ENCODE measurements at places on chromosomes 13 and 19.
A peak's percentile ranks its signal among the peaks of the same experiment; 100 is the strongest.

- DNase-seq: no peak
Measured at GRCh38 chr13:97136418-97136817, 85.7 kb upstream of the MBNL2 start.

- peak; percentile 72 for DNase-seq
Measured at GRCh38 chr13:90686442-90686841, 661.0 kb upstream of the MIR17HG start.

GRCh38 chr13:73168953-73169401 is 110.2 kb downstream of the KLF5 start:
- DNase-seq: no peak

DNA sequence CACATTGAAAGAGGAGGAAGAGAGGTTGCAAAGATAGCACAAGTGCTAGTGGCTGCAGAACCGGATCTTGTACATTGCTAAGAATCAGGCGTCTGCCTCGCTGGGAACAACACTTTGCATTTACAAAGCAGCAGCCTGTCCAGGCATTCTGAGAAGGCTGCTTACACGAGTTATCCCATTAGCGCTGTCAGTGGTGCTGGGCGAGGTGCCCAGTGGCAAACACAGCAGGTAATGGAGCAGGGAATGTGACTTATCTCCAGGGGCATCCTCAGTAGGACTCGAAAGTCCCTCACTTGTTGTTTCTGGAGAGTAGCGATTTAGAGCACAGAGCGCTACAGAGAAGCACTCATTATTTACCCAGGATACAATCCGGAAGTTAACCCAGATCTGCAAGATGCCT is 209.6 kb downstream of the OLFM4 start:
- DNase-seq: no peak

- DNase-seq: peak; percentile 97
Measured at GRCh38 chr13:113758651-113759524, at the start of gene TMEM255B. TMEM255B (plus strand) TSS chr13:113759226; CDS start chr13:113759270, 44 bp downstream.

DNA sequence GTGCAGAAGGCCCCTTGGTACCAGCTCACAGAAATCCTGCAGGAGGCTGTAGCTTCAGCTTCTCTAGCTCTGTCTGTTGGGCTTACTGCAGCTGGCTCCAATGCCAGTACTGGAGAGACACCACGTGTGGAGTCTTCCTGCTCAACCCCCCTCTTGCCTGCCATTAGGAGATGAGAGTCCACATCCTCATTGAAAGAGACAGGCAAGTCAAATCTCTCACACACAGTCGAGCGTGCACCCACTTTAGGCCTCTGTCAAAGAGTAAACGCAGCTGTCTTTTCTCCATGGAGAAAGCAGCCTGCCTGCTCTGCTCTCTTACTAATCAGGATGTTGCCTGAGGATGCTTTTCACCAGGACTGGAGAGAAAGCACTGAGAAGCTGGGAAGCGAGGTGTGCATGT is 523.0 kb upstream of the NBEA start:
- no peak for DNase-seq

- no peak for DNase-seq
Measured at GRCh38 chr13:24865163-24865953, 101.4 kb downstream of the RNF17 start.

DNA sequence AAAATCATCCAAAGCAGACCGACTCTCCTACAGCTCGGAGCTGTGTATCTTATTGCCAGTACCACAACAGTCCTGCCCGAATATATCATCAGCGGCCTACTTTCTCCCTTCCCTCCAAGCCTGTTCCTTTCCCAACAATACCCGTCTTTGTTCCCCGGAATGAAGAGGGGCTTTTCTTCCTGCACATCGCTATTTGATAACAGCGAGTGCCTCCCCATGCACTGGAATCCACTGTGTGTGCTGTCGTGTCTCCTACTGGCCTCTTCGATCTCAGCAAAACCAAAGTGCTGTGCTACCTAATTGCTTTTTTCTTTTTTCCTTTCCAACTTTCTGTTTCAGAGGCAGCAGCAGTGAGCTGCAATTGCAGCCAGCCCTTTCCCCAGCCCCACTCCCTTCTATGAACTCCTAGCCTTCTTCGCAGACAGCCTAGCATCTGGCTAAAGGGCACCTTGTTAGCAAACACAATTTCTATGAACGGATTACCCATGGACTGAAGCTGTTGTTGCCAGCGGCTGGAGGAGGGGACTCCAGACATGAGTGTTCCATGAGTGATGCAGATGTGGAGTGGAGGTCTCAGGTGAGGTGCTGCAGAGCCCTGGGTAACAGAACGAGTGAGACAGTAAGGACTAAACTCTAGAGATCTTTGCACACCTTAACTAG is 43.4 kb downstream of the EFNB2 start:
- DNase-seq: no peak

DNA sequence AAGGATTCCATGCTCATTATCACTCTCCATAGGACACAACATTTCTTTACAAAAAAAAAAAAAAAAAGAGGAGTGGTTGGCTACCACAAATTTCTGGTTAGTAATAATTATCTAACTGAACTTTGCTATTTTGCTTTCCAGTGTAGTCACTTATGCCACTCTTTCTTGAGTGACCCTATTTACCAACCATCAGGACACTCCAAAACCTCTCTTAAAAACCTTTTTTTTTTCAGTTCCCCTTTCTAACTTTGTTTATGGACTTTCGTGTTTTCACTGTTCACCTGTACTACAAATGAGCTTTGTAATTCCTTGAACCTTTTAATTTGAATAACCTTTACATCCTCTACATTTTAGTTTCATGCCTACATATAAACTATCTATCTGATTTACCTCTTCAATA is 686.5 kb upstream of the PCDH9 start:
- no peak for DNase-seq

DNA sequence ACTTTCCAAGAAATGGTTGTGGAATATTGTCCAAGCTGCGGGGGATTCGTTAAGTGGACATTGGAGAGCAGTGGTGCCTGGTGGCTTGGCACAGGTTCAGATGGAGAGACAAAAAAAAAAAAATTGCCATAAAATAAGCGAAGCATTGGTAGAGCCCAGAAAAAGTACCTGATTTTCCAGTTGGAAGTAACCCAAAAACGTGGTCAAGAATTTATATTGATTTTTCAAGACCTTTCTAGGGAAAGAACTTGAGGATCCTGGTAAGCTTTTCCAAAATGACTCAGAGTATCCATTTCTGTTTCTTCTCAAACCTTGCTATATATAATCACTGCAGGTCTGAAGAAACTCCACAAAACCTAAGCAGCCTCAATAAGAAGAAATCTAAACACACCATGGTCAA is 94.6 kb downstream of the ING1 start:
- DNase-seq: no peak

DNA sequence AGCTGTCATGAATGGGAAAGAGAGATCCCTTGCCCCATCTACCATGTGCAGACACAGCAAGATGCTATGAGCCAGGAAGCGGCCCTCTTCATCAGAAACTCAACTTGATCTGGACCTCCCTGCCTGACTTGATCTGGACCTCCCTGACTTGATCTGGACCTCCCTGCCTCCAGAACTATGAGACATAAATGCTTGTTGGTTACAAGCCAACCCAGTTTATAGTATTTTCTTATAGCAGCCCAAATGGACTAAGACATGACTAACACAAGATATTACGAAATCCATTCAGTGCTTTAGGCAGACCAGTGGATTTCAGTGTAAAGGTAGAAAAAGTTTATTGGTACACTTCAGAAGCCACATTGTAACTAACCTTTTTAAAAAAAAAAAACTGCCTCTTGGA is 15.6 kb downstream of the PCID2 start:
- peak; percentile 42 for DNase-seq

GRCh38 chr13:89136678-89137077 is 1465.5 kb downstream of the SLITRK5 start:
- DNase-seq: no peak

DNA sequence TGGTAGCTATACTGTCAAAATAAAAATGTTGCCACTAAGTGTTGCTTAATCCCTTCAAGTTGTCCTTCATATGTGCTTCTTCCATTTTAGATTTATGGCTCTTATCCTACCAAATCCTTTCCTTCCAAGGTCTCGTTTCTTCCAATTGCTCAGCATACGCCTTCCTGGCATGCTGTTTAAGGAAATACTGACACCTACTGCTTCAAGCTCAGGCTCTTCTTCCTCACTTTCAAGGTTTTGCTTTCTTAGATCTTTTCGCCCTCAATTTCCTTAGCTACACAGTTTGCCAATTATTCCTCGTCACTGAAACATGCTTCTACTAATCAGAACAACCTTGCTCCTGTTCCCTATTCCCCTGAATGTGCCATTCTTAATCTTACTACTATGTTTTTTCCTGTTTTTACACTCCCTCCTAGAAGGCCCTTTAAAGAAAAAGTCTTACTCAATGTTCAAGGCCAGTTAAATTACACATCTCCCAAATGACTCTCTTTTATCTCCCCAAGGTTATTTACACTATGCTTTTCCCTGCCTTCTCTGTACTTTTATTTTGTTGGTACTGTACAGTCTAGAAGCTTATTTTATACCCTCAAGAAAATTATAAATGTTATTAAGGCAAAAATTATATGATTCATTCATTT is 343.1 kb downstream of the MZT1 start:
- DNase-seq: no peak

DNA sequence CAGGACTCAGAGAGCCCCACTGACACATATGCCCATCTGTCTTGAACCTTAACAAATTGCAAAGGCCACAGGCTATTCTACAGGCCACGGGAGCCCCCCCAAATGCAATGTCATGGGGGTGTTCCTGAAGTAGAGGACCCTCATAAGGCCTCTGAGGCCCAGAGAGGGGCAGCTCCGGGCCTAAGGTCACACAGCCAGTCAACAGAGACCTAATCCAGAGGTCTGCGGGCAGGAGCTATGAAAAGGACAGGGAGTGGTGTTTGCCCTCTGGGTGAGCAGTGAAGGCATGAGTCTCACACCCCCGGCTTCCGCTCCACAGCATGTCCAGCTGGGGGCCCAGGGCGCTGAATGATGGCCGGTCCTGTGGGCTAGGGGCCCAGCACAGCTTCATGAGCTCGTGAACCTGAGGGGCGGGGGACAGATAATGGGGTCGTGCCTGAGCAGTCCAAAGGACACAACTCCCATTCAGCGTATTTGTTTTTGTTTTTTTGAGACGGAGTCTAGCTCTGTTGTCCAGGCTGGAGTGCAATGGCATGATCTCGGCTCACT is 5.3 kb upstream of the INSL3 start:
- DNase-seq: no peak

DNA sequence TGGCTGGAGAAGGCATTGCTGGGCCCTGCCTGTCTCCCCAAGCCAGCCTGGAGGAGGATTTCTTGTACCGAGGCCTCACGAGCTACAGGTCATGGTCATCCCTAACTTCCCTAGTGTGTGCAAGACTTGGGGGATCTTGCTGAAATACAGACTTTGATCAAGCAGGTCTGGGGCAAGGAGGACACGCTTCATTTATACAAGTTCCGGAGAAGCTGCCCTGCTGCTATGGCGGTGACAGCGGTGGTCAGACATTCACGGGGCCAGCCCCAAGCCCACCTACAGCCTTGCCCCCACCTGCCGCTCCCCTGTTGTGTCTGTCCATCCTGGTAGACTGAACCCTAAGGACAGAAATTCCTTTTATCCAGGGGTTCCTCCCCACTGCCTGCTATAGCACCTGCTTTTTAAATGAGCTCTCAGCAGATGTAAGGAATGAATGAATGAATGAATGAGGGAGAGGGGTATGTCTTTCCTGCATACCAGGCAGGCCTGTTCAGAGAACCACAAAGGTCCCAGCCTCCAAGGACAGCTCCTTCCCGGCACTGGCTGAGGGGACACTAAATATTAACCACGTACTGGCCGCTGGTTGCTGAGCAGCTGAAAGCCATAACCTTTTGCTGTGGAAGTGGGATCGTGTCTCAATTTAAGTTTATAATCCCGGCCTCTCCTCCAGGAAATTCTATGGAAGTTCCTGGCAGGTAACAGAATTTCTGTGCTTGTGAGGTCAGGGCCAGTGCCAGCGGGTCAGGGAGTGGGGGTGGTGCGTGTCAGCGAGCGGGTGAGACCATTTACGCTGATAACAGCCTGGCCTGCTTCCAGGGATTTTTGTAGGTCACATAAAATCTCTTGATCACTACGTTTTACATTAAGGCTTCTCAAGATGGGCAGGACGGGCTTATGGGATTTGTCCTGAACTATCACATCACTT is 27.1 kb downstream of the TSSK6 start:
- DNase-seq: no peak

DNA sequence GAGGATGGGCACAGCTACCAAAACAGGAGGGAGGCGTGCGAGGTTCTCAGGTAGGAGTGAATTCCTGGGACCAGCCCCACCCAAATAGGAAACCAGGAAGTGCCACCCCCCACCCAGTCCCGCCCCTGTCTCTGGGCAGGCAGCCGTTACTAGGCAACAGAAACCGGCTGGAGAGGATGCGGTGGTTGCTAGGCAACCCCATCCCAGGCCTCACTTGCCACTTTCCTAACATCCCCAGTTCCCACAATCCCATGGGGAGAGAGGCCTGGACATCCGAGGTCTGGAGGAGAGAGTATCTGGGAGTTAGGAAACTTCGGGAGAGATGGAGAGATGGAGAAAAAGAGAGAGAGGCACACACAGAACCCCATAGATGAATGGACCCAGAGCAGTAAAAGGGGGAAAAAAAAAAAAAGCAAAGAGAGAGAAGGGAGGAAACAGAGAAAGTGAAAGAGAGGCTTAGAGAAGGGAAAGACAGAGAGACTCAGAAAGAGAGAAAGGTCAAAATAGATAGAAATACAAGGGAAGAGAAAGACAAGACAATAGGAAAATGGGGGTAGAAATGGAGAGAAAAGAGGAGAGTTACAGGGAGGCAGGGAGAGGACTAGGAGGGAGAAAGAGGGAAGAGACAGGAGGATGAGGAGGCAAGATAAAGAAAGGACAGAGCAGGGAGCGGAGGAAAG is 3.8 kb downstream of the GRIK5 start:
- DNase-seq: peak; percentile 48

DNA sequence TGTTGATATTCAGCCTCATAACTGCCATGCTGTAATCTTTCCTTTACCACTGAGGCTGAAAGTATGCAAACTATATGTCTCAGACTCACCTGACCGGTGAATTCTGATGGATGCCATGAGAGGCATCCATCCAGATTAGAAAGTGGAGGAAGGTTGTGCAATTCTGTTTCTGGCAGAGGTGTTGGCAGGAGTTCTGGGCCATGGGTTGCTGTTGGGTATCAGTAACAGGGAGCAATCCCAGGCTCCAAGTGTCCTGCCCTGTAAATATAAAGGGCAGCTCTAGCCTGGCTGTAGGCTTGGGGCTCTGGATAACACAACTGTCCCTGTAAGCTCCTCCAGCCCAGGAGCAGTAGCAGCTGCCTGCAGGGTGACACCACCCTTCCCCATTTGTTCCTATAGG is 77.4 kb upstream of the ABCC4 start:
- DNase-seq: no peak

- DNase-seq: peak; percentile 71
Measured at GRCh38 chr13:45674908-45675307, 27.2 kb upstream of the CBY2 start.

GRCh38 chr13:112825875-112826274 is 136.0 kb downstream of the ATP11A start:
- DNase-seq: no peak

DNA sequence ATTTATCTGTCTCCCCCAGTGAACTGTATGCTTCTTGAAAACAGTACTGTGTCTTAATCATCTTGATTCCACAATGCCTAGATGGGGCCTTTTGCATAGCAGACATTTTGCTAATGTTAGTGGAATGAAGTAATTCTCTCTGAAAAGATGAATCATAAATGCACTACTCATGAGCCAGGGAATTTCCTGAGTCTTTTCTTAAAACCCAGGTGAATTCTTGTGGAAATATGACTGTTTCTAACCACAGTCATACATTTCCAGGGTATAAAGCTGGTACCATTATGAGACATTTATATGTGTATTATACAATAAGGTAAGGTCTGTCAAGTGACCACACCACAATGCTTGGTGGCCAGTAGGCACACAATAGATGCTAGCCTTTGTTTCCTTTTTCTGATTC is 5.5 kb upstream of the KCTD4 start:
- peak; percentile 69 for DNase-seq

GRCh38 chr13:45768656-45769479 is 66.7 kb downstream of the CBY2 start:
- no peak for DNase-seq

Measured in AG20443 (cell line).